ENCODE measurements at places on chromosomes 3 and 15. TPM values are rescaled to one million over a fixed set of nuclear protein-coding genes. Genes with fewer than 3 reads are reported as not detected.

Gene ZPLD1
- total RNA-seq = under 0.01 TPM

Gene UBE3A
- 109 TPM for total RNA-seq

Gene TRPM7
- 29.0 TPM for total RNA-seq

GRCh38 chr15:56598991-56599390, 134.1 kb upstream of the MNS1 start:
- H3K4me1 ChIP-seq = no peaks in the 10 kb centered on the region
- no peak for DNase-seq
- H3K4me3 ChIP-seq = no peak overlapping the region

Data from muscle of leg (tissue), 16 donors.